ENCODE measurements at places on chromosomes 3 and 15.

- DNase-seq, result no peak
These were observed 446.4 kb upstream of the CFAP20DC start for GRCh38 chr3:59496250-59496649.

GRCh38 chr3:53758846-53759245 is 87.4 kb downstream of the CHDH start:
- DNase-seq, result no peak

GRCh38 chr3:34396288-34396687 is 597.9 kb downstream of the PDCD6IP start:
- no peak for DNase-seq

DNA sequence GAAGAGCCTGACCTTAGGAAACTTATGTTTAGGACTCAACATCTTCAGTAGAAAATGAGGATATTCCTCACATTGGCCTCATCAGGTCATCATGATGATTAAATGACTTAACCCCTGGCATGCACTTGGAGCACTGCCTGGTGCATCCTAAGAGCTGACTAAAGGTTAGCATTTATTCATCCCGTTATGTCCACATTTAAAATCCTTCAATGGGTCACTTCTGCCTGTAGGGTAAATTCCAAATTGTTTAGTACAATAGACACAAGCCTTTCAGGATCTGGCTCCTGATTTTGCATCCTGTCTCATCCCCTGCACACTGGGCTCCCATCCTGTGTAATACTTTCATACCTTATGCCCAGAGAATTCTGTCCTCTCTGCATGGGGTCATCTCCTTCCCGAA is 195.2 kb upstream of the MCTP2 start:
- no peak for DNase-seq

- DNase-seq, result no peak
These were observed 28.7 kb downstream of the RARRES1 start for GRCh38 chr3:158703566-158703965.
